Activated CD8-positive, alpha-beta T cell treated with anti-CD3 and anti-CD28 coated beads, Interleukin-2, amount 10 ng/mL, durations not matched to agents 7 days and 5 days (primary cell): ENCODE measurements at places on chromosomes 6 and 20. TPM values are rescaled to one million over a fixed set of nuclear protein-coding genes. Genes with fewer than 3 reads are reported as not detected.

CD93 gene
- 0.73 TPM for total RNA-seq

CCN6 gene
- not detected for total RNA-seq

TREML2 gene
- total RNA-seq: 24.9 TPM

MRAP2 gene
- not detected for total RNA-seq

SLC17A3 gene
- 0.55 TPM for total RNA-seq

MOG gene
- total RNA-seq: not detected

CLIC5 gene
- total RNA-seq: 1.8 TPM

MAS1 gene
- total RNA-seq: not detected

- H3K27ac ChIP-seq: no peak overlapping the region
- H3K27me3 ChIP-seq: peaks cover 8% of the 10 kb centered on the region
- DNase-seq: no peak
- H3K36me3 ChIP-seq: no peaks in the 10 kb centered on the region
These were observed 53.6 kb upstream of the TRERF1 start for GRCh38 chr6:42505385-42505718.

GRCh38 chr6:116027801-116028200 lies 32.9 kb downstream of the FRK start:
- H3K4me1 ChIP-seq: no peaks in the 10 kb centered on the region
- H3K27me3 ChIP-seq: peaks cover 8% of the 10 kb centered on the region
- no peaks in the 10 kb centered on the region for H3K36me3 ChIP-seq
- H3K4me3 ChIP-seq: no peak overlapping the region
- DNase-seq: no peak

DNA sequence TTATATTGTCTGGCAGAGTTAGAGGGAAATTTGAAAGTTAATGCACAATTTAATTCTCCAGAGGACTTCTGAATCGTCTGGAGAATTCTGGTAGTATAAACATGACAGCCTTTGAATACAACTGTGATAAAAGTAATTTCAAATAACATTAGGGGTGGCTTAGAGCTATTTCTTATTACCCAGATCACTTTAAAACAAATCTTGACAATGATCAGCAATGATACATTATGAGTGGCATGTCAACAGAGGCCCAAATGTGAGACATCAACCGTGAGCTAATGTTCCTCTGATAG lies 259.1 kb downstream of the HACE1 start:
- no peaks in the 10 kb centered on the region for H3K36me3 ChIP-seq
- no peak overlapping the region for H3K4me3 ChIP-seq
- H3K4me1 ChIP-seq: peaks cover 14% of the 10 kb centered on the region
- H3K27me3 ChIP-seq: peaks cover under 1% of the 10 kb centered on the region
- no peak for DNase-seq

DNA sequence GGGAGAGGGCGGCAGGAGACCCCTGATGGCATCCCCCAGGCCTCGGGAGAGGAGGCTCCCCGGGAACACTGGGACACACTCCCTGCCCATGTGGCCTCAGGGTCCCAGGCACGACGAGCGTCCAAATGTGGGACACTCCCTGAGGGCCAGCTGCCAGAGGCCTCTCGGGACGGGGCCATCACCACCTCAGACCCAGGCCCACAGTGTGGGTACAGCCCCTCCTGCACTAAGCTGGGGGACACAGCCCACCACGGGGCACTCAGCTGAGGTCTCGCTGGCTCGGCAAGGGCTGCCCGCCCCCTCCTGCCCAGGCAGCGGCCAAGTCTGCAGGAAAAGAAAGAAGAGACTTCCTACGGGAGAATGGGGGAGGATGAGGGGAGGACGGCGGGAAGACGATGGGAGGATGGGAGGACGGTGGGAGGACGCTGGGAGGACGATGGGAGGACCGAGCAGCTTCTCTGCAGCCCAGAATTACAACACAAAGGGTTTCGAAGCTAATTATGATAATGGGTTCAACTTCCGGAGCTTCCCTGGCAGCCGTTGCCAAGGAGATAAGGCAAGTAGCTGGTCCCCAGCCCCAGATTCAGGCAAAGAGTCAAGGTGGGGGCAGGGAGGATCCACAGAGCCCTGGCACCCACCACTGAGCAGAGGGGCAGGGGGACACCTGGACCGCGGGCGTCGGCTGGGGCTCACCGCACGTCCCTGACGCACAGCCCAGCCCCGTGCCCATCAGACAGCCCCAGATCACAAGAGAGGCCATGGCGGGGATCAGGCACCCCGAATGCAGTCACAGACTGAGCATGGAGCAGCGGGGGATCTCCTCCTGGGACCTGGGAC lies 17.5 kb downstream of the KCNQ2 start:
- no peak overlapping the region for H3K27ac ChIP-seq
- H3K27me3 ChIP-seq: peaks cover 10% of the 10 kb centered on the region
- no peak overlapping the region for H3K4me3 ChIP-seq
- no peak for DNase-seq
- H3K4me1 ChIP-seq: no peaks in the 10 kb centered on the region
- H3K36me3 ChIP-seq: no peaks in the 10 kb centered on the region

DNA sequence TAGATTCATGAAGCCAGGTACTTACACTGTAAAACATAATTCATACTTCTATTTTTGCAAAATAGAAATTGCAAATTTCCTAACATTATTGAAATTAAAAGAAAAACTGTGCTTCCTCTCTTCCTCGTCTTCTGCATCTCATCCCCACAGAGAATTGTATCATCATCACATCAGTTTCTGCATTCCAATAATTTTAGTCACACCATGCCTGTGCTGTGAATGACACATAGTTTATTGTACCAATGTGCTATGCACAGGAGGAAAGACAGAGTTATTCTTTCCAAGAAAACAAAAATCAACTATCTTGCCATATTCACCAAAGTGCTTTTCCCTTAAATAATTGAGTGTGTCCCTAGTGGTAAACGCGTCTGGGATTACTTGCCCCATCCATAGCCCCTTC lies 38.1 kb upstream of the FAM135A start:
- no peak overlapping the region for H3K27ac ChIP-seq
- no peaks in the 10 kb centered on the region for H3K36me3 ChIP-seq
- DNase-seq: no peak
- no peak overlapping the region for H3K4me3 ChIP-seq

- no peak overlapping the region for H3K4me3 ChIP-seq
- peaks cover 4% of the 10 kb centered on the region for H3K36me3 ChIP-seq
- DNase-seq: no peak
- H3K27me3 ChIP-seq: no peaks in the 10 kb centered on the region
- H3K27ac ChIP-seq: no peak overlapping the region
- no peaks in the 10 kb centered on the region for H3K4me1 ChIP-seq
These were observed 1847.3 kb upstream of the DEFB115 start for GRCh38 chr20:29409833-29410805.

GRCh38 chr20:37624963-37625362 lies 68.9 kb upstream of the CTNNBL1 start:
- no peak overlapping the region for H3K27ac ChIP-seq
- no peak for DNase-seq
- H3K27me3 ChIP-seq: peaks cover 31% of the 10 kb centered on the region
- H3K4me1 ChIP-seq: no peaks in the 10 kb centered on the region

GRCh38 chr6:159315562-159315961 lies 146.4 kb downstream of the FNDC1 start:
- no peak overlapping the region for H3K4me3 ChIP-seq
- no peak for DNase-seq
- peaks cover 8% of the 10 kb centered on the region for H3K27me3 ChIP-seq
- no peaks in the 10 kb centered on the region for H3K4me1 ChIP-seq
- H3K27ac ChIP-seq: no peak overlapping the region

- no peak overlapping the region for H3K4me3 ChIP-seq
- no peaks in the 10 kb centered on the region for H3K36me3 ChIP-seq
- H3K27ac ChIP-seq: no peak overlapping the region
- no peaks in the 10 kb centered on the region for H3K27me3 ChIP-seq
These were observed 63.7 kb upstream of the SHLD1 start for GRCh38 chr20:5686384-5687105.

GRCh38 chr6:101178748-101179147 lies 214.8 kb upstream of the GRIK2 start:
- H3K27me3 ChIP-seq: no peaks in the 10 kb centered on the region
- no peak for DNase-seq
- H3K36me3 ChIP-seq: no peaks in the 10 kb centered on the region
- no peak overlapping the region for H3K27ac ChIP-seq

- H3K4me1 ChIP-seq: peaks cover 4% of the 10 kb centered on the region
- DNase-seq: no peak
- peaks cover 43% of the 10 kb centered on the region for H3K27me3 ChIP-seq
- no peaks in the 10 kb centered on the region for H3K36me3 ChIP-seq
- no peak overlapping the region for H3K27ac ChIP-seq
These were observed 194.0 kb downstream of the MYLK4 start for GRCh38 chr6:2556761-2557160.

DNA sequence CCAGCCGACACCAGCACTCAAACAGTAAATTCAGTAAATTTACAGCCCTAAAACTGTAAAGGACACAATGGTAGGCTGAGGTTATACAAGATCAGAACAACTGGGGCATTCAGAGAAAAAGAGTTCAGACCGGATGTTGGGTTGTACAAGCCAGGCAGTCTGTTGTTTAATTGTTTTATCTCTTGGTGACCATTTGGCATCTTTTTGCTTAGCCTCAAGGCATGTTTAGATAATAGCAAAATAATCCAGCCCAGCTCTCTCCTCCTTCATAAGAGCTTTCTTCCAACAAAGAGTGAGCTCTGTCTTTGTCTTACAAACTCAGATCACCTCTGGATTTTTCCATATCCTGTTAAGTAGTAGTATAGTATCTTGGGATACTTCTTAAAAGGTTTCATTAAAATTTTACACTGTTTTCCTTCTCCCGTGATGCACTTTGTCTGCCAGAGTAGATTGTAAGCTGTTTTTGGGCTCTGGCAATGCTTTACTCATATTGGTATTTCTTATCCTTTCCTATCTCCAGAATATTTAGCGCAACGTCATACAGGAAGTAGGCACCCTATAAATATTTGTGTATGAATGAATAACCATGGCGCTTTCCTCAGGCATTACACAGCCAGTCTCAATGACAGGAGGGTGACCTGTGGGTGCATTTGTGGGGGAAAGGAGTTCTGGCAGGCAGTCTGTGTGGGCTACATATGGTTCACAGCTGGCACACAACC lies 35.6 kb upstream of the TRAM2 start:
- no peak for DNase-seq
- H3K4me1 ChIP-seq: no peaks in the 10 kb centered on the region
- no peaks in the 10 kb centered on the region for H3K36me3 ChIP-seq
- no peak overlapping the region for H3K4me3 ChIP-seq
